ENCODE measurements at places on chromosomes 13 and 19.

DNA sequence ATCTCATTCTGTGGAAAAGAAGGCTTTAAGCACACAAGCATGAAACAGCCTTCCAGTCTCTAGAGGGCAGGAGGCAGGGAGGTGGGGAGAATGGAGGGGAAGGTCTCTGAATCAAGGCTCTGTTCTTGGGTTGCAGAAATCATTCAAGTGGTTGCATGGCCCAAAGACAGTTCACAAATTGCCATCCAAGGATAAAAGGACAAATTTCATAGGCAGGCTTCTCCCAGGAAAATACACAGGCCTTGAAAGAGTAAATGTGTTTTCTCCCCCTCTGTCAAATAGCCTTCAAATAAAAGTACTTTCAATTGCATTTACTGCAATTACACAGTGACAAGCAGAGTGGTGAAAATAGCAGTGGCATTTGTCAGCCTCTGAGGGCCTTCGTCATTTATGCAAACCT lies 450.8 kb downstream of the DCT start:
- DNase-seq: no peak

DNA sequence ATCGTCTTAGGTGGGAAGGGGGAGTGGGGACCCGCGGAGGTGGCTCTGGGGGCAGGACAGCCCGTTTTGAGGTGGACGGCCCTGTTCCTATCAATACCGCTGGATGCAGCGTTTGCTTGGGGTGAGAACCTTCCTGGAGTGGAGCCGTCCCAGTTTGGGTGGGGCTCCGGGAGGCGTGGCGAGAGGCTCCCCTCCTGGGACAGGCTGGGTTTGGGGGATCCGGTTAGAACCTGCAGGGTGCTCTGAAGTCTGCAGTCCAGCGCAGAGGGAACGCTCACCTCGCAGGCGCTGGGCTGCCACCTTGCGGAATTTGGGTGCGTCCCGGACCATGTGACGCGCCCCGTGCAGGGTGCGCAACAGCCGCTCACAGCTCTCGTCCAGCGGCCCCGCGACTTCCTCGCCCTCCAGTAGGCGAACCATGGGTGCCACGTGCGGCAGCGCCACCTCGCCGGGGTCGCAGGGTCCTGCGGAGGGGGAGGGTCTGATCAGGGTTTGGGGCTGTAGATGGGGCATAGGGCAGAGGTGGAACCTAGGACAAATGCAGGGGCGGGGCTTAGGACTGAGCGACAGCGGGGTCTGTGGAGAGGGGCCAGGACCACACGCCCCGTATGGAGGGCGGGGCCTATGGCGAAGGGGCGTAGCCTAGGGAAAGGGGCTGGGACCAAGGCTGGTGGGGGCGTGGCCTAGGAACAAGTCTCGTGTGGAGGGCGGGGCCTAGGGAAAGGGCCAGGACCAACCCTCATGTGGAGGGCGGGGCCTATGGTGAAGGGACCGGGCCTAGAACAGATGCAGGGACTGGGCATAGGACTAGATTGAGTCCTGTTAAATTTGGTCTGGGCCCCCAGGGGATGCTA lies 13.8 kb downstream of the SH2D3A start:
- DNase-seq: peak; percentile 74

GRCh38 chr19:2229103-2230032 lies 6.8 kb downstream of the PLEKHJ1 start:
- no peak for DNase-seq

DNA sequence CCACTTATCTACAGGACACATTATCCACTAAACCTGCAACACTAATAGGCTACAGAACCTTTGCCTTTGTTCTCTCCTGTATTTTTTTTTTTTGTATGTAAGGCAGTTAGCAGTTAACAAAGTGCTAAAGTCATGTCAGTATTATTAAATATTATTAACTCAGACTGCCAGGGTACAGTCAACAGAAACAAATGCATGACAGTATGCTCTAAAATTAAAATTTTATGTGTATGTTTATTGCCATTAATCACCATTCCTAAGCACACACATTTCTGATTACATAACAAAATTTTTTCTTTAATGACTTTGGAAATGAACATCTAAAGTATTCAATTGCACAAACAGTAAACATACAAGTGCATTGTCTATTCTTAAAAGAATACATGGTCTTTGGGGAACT lies 41.7 kb downstream of the XPO4 start:
- DNase-seq: no peak

DNA sequence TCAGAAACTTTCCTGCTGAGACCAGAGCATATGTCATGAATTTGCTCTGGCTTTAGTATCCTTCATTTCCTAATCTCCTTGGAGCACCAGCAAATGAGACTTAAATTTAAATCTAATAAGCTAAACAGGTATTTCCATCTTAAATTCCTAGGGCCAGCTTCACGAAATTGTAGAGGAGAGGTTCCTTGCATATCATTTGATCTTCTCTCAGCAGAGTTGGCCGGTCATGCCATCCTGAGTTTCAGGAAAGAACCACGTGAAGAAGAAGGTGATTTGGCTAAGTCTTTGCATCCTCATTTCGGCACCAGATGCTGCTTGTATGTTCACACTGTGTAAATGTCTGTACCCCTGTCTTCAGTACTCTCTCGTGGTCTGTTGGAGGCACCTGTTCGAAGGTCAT lies 370.4 kb upstream of the NBEA start:
- no peak for DNase-seq

- DNase-seq: peak; percentile 77
Measured at GRCh38 chr19:35901055-35901644, 810 bp upstream of the NFKBID start.

GRCh38 chr19:10260141-10260584 lies 8.1 kb downstream of the MRPL4 start:
- DNase-seq: peak; percentile 91

DNA sequence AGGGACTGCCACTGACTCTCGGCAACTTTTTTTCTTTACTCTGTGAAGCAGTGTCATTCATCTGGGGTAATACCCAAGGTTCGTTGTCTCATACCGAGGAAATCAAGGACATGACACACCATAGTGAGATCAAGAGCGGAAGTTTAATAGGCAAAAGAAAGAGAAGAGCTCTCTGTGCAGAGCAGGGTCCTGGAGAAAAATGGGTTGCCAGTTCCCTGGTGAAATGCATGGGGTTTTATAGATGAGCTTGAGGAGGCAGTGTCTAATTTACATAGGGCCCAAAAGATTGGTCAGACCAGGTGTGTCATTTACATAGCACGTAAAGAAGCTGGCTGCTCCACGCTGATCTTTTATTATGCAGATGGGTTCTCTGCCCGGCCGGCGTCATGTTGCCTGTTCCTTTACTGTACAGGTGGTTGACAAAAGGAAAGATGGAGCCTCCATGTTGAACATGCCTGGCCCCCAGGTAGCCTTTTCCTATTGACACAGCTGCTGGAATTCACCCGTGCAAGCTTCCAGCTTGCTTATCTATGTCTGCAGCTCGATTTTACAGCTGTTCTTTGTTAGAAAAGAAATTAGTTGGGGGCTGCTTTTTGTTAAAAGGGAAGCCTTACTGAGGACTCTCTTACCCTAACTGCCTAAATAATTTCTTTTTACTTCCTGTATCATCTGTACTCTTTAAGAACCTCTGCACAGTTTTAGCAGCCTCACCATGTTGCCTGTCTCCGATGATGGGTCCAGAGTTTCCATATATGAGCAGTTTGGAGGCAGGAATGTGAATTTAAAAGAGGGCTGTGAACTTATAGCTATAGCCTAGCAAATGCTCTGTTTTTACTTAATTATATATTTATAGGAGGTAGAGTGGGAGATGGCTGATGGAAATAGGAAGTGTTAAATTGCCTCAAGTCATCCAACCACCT lies 98.0 kb upstream of the DIAPH3 start:
- DNase-seq: no peak

- peak; percentile 26 for DNase-seq
Measured at GRCh38 chr19:10037809-10038208, 24.5 kb downstream of the RDH8 start.

DNA sequence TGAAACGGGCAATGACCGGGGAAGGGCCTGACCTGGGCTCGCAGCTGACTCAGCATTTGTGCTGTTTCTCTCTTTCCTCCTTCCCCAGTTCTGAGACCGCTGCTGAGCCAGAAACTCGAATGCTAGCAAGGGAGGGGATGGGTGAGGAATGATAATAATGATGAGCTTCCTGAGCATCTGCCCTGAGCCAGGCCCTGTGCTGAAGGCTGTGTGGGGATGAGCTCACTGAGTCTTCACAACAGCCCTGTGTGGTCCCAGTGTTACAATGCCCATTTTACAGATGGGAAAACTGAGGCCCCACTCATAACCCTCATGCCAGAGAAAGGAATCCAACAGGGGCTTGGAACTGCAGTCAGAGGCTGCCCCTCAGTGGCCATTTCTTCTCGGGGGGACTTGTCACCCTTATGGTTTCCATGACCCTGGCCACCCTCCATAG lies 8.1 kb downstream of the SULT2B1 start:
- no peak for DNase-seq

DNA sequence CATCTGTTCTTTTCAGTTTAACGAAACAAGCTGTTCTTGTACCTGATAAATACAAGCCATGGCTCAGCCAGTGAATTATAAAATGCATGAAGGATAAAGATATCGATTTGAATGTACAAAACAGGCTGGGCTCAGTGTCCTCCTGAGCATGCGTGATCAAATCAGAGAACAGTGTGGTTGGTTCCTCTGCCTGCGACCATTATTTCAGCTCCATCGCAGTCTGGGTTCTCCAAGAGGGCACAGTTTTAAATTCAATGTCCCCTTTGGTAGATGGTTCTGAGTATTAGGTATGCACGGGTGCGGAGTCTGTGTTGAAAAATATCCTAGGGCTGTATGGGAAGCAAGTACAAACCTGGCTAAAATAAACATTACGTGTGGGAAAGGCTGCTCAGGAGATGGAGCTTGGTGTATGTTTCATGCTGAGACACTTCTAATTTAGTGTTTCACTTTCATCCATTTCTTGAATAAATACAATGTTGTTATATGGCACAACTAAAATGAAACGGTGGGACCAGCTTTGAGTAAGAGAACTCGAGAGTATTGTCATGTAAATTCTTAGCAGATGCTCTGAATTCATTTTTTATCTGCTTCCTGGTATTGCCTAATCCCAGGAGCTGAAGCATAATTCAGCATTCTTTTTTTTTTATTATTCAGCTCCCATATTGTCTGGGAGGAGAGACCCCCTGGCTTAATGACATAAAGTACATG lies 458.7 kb downstream of the MYO16 start:
- no peak for DNase-seq

DNA sequence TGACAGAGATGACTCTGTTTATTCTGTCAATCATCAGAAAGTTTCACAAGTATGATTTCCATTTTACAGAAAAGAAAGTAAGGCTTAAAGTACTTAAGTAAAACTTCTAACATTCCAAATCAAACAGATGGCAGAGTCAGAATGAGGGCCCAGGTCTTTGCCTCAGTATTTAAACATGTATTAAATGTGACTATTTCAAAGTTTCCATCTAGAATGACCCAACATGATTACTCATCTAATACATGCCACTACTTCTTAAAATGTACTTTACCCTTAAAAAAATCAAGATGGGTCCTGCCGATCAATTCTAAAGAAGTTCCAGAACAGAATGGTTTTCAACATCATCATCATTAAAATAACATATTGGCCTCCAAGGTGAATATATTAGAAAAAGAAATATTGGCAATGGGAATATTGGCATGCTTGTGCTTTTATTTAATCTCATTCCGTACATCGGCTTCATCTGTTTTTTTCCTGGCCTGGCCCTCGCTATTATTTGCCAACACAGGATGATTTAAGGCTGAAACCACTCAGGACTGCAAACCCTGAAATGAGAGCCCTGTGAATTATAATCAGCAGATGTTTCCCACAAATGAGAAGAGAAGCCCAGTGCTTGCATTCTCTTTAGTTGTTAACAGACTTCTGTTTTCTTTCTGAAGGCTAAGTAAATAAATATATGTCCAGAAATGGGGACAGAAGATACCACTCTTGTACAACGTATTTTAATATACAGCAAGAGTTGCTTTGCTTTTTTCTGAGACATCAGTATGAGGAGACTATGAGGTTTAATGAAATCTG lies 340.0 kb downstream of the DNAJC15 start:
- DNase-seq: no peak

GRCh38 chr19:4053423-4054324 lies 13.0 kb downstream of the ZBTB7A start:
- no peak for DNase-seq

GRCh38 chr13:111302045-111302726 lies 18.3 kb upstream of the TEX29 start:
- DNase-seq: no peak

- peak; percentile 86 for DNase-seq
Measured at GRCh38 chr13:21240586-21240985, 64.1 kb downstream of the MRPL57 start.

GRCh38 chr19:29372921-29373797 lies 152.6 kb upstream of the VSTM2B start:
- DNase-seq: no peak

DNA sequence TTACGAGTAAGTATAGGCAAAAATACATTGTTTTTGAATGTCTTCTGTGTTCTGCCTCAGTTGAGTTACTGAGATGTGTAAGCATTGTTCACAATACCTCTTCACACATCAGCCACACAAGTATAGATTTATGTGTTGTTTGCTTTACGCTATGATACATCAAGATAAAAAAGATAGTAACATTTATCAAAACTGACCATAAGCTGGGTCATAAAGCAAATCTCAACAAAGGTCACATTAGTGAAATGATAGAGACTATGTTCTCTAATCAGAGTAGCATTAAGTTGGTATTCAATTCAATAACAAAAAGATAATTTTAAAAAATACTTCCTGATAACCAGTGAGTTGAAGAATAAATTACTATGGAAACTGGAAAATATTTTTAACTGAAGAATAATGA lies 127.5 kb downstream of the ZAR1L start:
- no peak for DNase-seq

GRCh38 chr19:44570984-44571684 lies 41.7 kb upstream of the CEACAM20 start:
- peak; percentile 75 for DNase-seq

DNA sequence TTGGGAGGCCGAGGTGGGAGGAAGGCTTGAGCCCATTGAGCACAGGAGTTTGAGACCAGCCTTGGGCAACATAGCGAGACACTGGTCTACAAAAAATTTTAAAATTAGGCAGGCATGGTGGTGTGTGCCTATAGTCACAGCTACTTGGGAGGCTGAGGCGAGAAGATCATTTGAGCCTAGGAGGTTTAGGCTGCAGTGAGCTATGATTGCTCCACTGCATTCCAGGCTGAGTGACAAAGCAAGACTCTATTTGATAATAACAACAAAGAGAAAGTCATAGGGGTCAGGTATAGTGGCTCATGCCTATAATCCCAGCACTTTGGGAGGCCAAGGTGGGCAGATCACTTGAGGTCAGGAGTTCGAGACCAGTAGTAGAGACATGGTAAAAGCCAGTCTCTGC lies 4.6 kb upstream of the SLC44A2 start:
- peak; percentile 45 for DNase-seq

- DNase-seq: no peak
Measured at GRCh38 chr19:6466526-6467248, 2.6 kb downstream of the CRB3 start.

DNA sequence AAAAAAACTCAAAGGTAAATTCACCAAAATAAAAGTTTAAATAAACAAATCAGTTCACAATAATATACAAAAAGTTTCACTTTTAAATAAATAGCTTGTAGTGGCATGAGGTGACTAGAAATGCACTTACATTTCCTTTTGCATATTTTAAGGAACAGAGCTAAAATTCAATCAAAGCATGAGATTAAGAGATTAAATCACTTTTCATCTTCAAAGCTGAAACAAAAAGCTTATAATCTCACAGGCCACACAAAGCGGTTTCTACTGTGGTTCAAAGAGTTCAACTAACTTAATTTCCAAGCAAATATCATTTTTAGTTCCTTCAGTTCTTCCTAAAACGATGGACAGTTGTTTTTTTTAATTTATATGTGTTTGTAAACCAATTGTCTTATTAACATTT lies 38.9 kb downstream of the TSC22D1 start:
- no peak for DNase-seq

GRCh38 chr19:11519138-11519537 lies 9.8 kb downstream of the ECSIT start:
- DNase-seq: no peak
